ENCODE measurements at places on chromosomes 16 and 17.

- DNase-seq, result no peak
Measured at GRCh38 chr17:61467416-61468262, 15.4 kb downstream of the TBX4 start.

- DNase-seq, result no peak
Measured at GRCh38 chr17:31548709-31549108, 157.2 kb downstream of the RAB11FIP4 start.

DNA sequence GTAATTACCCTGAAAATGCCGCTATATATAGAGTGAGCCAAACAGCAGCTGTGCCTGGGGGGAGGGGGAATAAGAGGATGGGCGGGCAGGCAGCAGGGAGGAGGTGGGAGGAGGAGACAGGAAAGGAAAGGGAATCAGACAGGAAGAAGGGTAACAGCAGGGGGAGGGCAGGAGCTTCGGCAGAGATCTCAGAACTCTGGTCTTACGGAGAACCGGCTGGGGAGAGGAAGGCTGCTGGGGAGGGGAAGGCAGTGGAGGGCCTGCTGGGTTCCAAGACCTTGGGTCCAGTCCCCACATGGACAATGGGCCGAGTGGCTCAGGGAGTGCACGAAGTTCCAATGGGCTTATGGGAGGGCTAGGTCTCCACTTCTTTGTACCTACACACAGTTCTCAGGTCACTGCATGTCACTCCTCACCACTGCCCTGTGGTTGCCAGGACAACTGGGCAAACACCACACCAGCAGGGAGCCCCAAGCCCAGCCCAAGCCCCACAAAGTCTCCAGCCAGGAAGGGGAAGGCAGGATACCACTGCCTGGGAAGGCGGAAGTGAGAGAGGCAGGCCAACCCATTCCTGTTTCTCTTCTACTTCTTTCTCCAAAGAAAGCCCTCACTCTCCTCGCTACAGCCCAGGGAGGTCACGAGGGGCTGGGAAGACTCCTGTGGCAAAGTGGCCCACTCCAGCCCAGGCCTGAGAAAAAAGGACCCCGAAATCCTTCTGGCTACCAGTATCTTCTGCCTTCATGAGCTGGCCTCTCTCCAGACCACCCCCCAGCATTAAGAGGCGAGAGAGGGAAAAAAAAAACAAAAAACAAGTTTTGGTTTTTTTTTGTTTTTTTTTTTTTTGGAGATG is 25.3 kb downstream of the G6PC3 start:
- peak; percentile 86 for DNase-seq

DNA sequence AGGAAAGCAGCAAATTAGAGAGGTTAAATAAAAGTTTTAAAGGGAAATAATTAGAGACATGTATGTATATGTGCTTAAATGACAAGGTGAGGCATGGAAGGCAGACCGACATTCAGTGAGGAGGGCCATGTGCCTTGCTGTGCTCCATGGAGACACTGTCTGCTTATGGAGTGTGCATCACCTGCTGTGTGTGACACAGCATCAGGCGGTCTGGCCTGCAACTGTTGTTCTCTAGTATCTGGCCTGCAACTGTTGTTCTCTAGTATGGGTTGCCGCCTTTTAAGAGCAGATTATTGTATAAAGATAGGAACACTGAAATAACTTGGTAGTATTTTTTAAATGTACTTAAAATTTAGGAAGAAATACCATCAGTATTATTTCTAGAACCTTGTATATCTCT is 225.1 kb downstream of the LGALS9B start:
- DNase-seq, result no peak

- DNase-seq, result no peak
Measured at GRCh38 chr16:70661534-70661917, 15.2 kb downstream of the IL34 start.
